ENCODE measurements at places on chromosomes 3 and 15. TPM values are rescaled to one million over a fixed set of nuclear protein-coding genes. Genes with fewer than 3 reads are reported as not detected.

PP2D1 gene
- total RNA-seq: not detected

LSM3 gene
- total RNA-seq: 11.6 TPM

TMEM40 gene
- total RNA-seq: not detected

KCNH8 gene
- total RNA-seq: not detected

Data from articular chondrocyte of knee joint (primary cell).